Naive thymus-derived CD4-positive, alpha-beta T cell (primary cell): ENCODE measurements at places on chromosomes 3 and 15.
A peak's percentile ranks its signal among the peaks of the same experiment; 100 is the strongest.

- H3K4me1 ChIP-seq = peaks cover 12% of the 10 kb centered on the region
- H3K4me3 ChIP-seq = peak overlapping the region; percentile 84
- H3K36me3 ChIP-seq = no peaks in the 10 kb centered on the region
- no peak for DNase-seq
- peak overlapping the region; percentile 91 for H3K27ac ChIP-seq
These were observed 9.4 kb downstream of the RPLP1 start for GRCh38 chr15:69462030-69462492.

DNA sequence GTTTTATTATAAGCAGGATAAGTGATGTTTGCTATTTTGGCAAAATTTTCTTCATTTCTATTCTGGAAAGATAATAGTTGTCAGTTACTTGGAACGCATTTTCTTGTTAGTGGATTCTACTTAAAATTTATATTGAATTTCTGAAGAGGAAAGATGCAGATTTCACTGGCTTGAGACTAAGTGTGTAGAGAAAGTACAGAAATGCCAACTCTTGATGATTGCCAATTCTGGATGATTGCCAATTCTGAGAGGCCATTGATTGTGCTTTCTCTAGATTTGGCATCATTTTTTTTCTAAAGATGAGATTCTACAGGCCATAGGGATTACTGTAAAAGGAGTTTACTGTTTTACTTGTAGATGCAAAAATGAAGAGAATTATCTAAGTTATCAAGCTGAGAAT is 58.9 kb upstream of the CNTN3 start:
- no peaks in the 10 kb centered on the region for H3K4me1 ChIP-seq
- DNase-seq = no peak
- no peak overlapping the region for H3K4me3 ChIP-seq
- no peak overlapping the region for H3K27ac ChIP-seq
- no peaks in the 10 kb centered on the region for H3K27me3 ChIP-seq
- H3K36me3 ChIP-seq = no peaks in the 10 kb centered on the region

DNA sequence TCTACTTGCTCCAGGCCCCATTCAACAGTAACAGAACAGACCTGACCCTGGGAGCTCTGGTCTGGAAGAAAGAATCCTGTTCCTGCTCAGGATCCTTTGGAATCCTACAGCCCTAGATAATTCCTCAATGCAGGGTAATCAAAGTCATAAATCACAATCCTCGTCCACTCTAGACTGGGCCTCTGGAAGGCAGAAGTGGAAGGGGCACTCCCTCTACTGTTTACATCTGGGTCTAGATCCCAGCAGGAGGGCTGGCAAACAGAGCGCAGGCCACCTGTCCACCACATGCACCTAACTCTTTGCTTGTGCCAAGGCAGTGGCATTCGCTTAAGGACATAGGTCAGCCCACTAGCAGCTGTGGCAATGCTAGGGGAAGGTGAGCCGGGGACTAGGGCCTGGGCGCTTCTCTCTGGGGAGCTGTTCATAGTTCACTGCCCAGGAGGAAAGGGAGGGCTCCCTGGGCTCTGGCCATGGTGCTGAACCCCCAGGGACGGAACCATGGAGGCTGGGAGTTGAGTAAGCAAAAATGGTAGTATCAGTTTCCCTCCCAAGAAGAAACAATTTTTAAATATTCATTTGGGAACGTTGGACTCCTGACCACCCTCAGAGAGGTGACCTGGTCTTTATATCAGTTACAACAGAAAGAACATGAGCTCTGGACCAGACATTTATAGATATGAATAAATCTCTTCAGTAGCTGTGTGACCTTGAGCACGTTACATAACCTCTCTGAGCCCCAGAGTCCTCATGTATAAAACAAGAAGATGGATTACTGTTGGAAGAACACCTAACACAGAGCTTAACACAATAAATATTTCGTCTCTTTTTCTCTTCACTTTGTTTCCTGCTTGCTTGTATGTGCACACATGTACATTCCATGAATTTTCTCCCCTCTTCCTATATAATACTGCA is 90.2 kb downstream of the NTRK3 start:
- no peak for DNase-seq
- H3K36me3 ChIP-seq = no peaks in the 10 kb centered on the region
- no peaks in the 10 kb centered on the region for H3K27me3 ChIP-seq

GRCh38 chr15:87850916-87851315 is 405.6 kb downstream of the NTRK3 start:
- no peak overlapping the region for H3K27ac ChIP-seq
- no peaks in the 10 kb centered on the region for H3K4me1 ChIP-seq
- H3K36me3 ChIP-seq = no peaks in the 10 kb centered on the region

DNA sequence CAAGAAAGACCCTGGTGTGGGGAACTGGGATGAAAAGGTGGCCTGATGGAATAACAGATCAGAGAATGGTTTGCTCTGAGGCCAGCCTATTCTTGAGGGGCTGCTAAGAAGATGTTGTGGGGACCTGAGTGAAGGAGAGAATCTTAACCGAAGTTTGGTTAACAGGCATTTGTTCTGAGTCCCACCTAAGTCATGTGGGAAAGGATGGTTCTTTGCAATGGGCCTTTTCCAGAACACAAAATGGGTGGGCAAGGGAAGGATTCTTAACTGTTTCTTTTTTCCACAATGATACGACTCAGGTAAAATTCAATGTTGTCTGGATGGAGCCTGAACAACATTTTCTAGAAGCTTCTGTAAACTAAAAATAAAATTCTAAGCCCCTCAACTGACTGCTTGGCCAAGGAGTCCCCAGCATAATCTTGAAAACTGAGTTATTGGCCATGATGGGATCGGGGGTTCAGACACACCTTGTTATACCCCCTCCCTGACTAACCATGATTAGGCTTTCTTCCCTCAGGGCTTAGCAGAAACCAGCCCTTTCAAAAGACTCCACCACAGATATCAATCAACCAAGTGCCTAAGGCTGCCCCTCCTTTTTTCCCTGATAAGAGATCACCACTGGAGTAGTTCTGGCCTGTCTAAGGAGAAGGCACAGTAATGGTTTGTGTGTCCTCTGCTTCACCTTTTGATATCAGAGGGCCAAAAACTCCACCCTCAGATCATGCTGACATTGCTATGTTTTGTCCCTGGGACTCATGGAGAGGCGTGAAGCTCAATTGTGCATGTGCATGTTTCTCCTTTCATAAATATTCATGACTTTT is 30.1 kb downstream of the SCN11A start:
- no peaks in the 10 kb centered on the region for H3K36me3 ChIP-seq
- H3K27me3 ChIP-seq = no peaks in the 10 kb centered on the region
- no peaks in the 10 kb centered on the region for H3K4me1 ChIP-seq

GRCh38 chr3:127799476-127800222 is 22.7 kb downstream of the MGLL start:
- no peak for DNase-seq
- H3K4me3 ChIP-seq = no peak overlapping the region
- H3K27ac ChIP-seq = no peak overlapping the region

DNA sequence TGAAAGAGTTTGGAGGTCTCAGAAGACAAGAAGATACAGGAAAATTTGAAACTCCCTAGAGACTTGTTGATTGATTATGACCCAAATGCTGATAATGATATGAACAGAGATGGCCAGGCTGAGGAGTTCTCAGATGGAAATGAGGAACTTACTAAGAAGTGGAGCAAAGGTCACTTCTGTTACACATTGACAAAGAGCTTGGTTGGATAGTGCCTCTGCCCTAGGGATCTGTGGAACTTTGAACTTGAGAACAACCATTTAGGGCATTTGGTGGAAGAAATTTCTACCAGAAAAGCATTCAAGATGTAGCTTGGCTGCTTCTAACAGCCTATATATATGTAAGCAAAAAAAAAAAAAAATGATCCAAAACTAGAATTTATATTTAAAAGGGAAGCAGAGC is 48.9 kb upstream of the NAALADL2 start:
- no peaks in the 10 kb centered on the region for H3K36me3 ChIP-seq
- no peaks in the 10 kb centered on the region for H3K27me3 ChIP-seq
- no peaks in the 10 kb centered on the region for H3K4me1 ChIP-seq
- no peak overlapping the region for H3K27ac ChIP-seq
- no peak for DNase-seq

GRCh38 chr3:11199902-11200845 is 45.9 kb downstream of the HRH1 start:
- H3K27me3 ChIP-seq = no peaks in the 10 kb centered on the region
- no peak for DNase-seq
- H3K4me1 ChIP-seq = no peaks in the 10 kb centered on the region

DNA sequence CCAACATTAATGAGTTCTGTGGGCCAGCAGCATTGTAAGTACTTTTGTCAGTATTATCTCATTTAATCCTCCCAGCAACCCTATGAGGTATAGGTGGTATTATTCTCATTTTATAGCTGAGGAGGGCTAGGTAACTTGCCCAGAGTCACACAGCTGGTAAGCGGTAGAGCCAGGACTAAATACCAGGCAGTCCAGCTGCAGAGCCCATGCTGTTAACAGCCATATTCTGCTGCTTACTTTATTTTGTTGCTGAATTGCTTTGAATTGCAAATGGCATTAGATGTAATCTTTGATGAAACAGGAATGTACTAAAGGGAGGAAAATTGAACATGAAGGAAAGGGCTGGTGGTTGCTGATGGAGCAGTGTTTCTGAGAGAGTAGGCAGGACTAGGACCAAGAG is 19.6 kb downstream of the OXNAD1 start:
- no peaks in the 10 kb centered on the region for H3K36me3 ChIP-seq
- H3K27me3 ChIP-seq = no peaks in the 10 kb centered on the region
- H3K27ac ChIP-seq = peak overlapping the region; percentile 90
- no peak for DNase-seq

DNA sequence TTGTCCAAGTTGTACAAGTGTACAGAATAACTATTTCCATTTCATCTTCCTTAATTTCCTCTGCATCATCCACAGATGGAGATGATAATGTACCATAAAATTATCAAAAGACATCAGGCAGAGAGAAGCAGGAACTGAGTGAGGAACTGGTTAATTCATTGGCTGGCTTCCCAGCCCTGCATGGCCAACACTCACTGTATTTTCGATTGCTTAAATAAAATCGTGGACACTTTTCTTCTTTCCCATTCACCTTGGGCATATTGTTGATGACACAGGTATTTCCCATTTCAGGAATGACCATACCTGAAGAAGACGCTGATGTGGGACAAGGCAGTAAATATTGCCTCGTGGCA is 144.2 kb upstream of the ABHD17C start:
- no peak overlapping the region for H3K4me3 ChIP-seq
- H3K36me3 ChIP-seq = no peaks in the 10 kb centered on the region
- H3K4me1 ChIP-seq = no peaks in the 10 kb centered on the region
- no peak for DNase-seq
- H3K27me3 ChIP-seq = no peaks in the 10 kb centered on the region
- no peak overlapping the region for H3K27ac ChIP-seq

DNA sequence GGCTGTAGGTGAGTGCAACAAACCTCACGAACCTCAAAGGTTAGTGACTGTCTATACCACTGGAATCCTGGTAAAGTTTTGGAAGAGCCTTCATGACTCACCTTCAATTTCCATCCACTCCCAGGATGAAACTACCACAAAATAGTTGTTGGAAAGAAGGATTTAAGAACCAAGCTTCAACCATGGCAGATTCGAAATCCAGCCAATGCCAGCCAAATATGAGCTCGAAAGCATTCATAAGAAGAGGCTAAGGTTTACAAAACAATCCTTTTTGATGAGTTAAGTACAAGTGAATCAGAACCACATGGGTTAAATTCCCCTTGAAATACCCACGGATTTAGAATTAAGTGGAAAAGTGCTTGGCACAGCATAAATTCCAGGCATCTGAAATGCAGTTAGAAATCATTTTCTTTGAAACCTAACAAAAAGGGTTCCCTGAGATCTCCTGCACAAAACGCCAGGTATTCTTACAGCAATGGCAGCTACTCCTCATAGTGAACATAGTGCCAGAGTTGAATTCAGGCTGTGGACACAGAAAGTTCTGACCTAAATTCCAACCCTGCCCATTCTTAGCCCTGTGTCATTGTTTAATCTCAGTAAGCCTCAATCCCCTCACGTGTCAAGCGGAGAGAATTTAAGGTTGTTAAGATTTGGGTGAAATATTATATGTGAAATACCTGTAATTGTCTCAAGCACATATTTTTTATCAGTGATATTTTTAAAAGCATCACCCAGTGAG is 89.2 kb downstream of the FBN1 start:
- H3K4me3 ChIP-seq = no peak overlapping the region
- no peaks in the 10 kb centered on the region for H3K36me3 ChIP-seq
- H3K27ac ChIP-seq = no peak overlapping the region
- DNase-seq = no peak

DNA sequence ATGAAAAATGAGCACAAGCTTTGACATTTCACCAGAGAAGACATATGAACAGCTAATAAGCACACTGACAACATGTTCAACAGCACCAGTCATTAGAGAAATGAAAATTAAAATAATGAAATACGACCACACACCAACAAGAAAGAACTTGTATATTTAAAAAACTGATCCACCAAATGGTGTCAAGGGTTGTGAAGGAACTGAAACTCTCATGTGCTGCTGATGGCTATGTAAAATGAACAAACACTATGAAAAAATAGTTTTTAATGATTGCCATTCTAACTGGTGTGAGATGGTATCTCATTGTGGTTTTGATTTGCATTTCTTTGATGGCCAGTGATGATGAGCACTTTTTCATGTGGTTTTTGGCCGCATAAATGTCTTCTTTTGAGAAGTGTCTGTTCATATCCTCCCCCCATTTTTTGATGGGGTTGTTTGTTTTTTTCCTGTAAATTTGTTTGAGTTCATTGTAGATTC is 193.8 kb downstream of the SCAPER start:
- no peak overlapping the region for H3K4me3 ChIP-seq
- H3K27ac ChIP-seq = no peak overlapping the region
- H3K4me1 ChIP-seq = no peaks in the 10 kb centered on the region
- no peaks in the 10 kb centered on the region for H3K36me3 ChIP-seq

GRCh38 chr3:153084431-153084830 is 77.6 kb upstream of the RAP2B start:
- no peak overlapping the region for H3K27ac ChIP-seq
- DNase-seq = no peak

DNA sequence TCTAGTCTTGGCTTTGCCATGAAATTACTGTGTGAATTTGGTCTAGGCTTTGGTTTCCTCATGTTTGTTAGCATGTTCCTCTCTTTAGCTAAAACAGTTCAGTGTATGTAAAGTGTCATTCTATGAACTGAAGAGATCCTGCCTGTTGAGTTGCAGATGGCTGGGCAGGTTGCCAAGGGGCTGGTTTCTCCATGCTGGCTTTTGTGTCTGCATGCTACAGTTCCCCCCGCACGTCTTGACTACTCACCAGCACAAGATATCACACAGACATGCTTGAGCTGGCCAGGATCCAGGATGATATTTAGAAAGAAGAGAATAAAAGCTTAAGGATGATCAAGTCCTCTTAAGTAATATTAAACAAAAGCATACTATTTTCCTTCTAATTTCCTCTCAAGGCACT is 90.2 kb downstream of the CERS3 start:
- no peaks in the 10 kb centered on the region for H3K36me3 ChIP-seq
- H3K27ac ChIP-seq = no peak overlapping the region
- DNase-seq = peak; percentile 64
- no peak overlapping the region for H3K4me3 ChIP-seq
- no peaks in the 10 kb centered on the region for H3K4me1 ChIP-seq

GRCh38 chr3:18066899-18067582 is 324.6 kb upstream of the TBC1D5 start:
- no peak overlapping the region for H3K4me3 ChIP-seq
- H3K27ac ChIP-seq = no peak overlapping the region
- no peak for DNase-seq
- H3K36me3 ChIP-seq = no peaks in the 10 kb centered on the region
